ENCODE measurements at places on chromosomes 3 and 15.

- peak; percentile 48 for DNase-seq
Observed at GRCh38 chr15:52527911-52528563, 643 bp downstream of the MYO5A start.

DNA sequence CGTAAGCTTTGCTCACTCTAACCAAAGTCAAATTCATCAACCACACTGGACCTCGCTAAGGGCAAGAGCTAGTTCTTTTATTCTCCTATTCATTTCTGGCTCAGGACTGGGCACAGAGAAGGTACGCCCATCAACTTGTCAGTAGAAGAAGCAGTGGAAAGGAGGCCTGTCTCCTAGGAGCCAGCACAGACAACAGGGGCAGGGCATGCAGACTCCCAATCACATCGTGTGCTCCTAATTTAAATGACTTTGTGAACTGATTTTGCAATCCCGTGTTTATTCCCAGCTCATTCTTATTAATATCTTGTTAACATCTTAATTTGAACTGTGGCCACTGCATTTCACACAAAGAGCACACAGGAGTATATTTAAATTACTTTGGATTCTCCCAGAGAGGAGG is 161.1 kb upstream of the BCL6 start:
- DNase-seq, result no peak

- DNase-seq, result no peak
Observed at GRCh38 chr3:121989943-121990342, 32.1 kb downstream of the ILDR1 start.

DNA sequence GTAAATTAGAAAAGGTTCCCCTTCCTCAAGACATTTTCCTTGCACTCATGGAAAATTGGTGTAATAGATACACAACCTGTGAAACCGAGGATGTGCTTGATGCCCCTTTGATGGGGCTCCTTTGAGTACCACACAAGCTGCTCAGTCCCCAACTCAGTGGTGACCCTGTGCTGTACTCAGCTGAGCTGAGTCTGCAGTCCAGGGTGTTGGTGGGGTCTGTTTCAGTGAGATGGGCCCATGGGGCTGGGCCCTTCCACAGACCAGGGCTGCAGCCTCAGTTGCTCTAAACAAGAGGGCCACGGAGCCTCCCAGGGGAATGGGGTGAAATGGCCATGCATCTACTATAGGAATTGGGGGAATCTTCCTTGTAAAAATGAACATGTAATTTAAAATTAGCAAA is 39.3 kb downstream of the KY start:
- DNase-seq, result no peak

- no peak for DNase-seq
Observed at GRCh38 chr3:185613016-185613415, 26.9 kb downstream of the SENP2 start.

DNA sequence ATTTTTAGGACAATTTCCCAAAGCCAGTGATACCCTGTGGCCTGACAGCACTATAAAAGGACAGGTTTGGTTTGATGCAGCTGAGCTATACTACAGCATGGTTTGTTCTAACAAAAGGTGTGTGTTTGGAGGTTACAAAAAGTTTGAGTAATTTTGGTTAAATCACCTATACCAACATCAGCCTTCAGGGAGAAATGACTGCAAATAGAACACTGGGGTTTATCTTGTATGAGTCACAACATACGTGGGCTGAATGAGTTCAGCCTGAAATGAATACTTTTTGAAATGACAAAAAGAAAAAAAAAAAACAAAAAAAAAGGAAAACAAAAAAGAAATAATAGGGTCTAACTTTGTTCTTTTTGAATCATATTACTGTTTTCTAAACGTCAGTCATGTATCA is 345.7 kb downstream of the CNTN3 start:
- no peak for DNase-seq

- DNase-seq, result no peak
Observed at GRCh38 chr3:44076221-44076829, 165.4 kb upstream of the TOPAZ1 start.

GRCh38 chr15:59966262-59966661 is 37.8 kb upstream of the FOXB1 start:
- no peak for DNase-seq

DNA sequence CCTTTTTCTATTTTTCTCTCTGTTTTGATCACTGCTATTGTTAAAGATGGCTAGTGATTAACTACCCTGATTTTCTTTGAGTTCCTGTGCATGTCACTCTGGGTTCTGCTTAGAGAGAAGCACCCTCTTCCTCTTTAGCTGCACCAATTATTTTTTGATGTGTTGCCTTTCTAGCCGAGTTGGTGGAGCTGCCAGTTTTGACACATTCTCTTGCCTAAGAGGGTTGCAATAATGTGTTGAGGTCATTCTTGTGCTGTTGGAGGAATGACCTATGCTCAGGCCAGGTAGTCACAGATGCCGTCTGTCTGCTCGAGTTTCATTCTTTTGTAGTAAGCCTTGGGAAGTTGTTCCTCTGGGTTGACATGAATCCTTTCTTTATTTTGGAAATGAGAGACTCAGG is 84.6 kb upstream of the DPH6 start:
- DNase-seq, result no peak

- no peak for DNase-seq
Observed at GRCh38 chr15:48419896-48420295, 88.7 kb downstream of the DUT start.

GRCh38 chr3:122080207-122080587 is 25.0 kb downstream of the CD86 start:
- no peak for DNase-seq

- peak; percentile 10 for DNase-seq
Observed at GRCh38 chr3:54951405-54951804, 23.5 kb upstream of the LRTM1 start.

DNA sequence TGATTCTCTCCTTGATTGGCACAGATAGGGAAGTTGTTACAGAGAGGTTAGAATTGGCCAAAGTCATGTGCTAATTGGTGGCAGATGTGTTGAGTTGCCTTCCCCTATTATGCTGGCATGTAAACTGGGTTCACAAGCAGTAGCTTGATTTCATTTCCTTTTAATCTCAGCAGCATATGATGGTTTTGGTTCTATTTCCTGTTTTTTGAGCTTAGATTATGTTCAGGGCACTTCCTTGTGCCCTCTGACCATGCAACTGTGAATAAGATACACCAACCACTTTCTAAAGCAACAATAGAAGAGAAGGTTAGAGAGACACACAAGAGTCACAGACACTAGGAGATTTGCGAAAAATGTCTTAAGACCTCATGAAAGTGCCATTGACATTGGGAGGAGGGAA is 16.5 kb downstream of the HPS3 start:
- no peak for DNase-seq

GRCh38 chr15:64877435-64877834 is 34.3 kb upstream of the ANKDD1A start:
- no peak for DNase-seq

DNA sequence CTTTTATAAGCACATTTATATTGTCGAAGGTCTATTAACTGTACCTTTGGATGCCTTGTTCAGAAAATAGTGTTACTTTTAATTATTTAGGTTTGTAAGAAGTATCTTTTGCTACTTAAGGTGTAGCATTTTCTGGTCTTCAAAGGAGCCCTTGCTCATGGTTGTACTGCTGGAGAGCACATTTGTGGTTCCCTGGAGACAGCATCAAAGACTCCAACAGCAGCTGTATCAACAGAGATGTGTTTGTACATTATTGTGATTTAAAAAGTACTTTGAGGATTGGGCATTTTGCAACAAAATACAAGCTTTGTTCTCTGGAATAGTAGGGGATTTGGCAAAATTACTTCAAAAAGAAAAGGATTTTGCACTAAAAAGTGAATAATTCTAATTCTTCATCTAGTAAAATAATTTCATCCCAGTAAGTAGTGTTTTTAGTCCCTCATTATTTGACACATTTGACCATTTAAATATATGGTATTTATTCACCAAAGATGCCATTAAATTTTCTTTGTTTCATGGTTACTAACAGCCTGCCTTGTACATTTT is 16.5 kb downstream of the TBC1D23 start:
- no peak for DNase-seq

DNA sequence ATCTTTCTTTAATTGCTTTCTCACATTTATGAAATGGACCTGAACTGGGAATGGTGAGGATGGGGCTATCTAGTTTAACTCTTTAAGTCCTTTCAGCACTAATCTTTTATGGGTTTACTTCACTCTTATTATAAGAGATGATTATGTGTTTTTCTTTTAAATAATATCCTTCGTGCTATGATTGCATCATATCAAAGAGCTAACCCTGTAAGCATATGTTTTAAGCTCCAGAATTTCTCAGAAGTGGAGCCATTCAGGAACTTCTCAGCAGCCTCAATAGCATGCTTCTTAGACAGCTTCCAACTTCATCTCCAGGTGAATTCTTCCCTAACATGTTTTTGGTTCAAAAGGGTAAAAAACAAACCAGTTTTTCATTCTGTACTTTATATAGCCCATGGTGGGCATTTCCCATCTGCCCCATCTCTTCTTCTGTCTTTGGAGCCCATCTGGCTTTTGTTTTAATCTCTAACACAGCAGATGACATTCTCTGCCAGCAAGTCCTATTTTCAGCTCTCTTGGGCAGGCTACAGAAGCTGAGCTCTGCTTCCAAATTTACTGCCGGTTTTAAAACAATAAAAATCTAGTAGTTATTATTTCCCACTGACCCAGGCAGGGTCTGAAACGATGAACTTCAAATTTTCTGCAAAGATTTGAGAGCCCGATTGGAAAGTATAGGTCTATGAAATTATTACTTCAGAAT is 26.8 kb upstream of the IL1RAP start:
- DNase-seq, result no peak

DNA sequence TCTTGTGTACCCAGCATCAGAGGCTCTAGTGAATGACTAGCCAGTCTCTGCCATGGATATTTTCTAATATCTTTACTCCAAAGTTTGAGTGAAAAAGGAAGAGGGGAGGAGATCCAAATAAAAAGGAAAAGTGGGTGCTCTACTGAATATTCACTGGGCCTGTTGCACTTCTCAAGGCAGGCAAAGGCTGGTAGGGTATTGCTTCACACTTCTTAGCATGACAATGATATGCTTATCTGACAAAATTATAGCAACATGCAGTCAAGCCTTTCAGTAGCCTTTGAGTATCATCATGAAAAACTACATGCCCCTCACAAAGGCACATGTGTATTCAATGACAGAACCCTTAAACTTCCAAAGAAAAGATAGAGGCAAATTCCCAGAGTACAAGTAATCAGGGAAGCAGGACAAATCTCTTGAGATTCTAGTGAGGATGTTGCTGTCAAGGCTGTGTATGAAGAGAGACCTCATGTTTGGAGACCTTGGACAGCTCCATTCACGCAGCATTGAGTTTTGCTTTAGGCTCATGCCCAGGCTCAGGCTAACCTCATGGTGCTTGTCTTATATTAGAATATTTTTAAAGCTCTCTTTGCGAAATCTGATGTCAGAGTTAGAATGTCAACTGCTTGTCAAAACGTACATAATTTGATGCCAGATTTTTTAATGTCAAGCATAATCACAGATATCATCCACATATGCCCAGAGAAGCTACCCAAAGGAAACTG is 506.9 kb downstream of the OCA2 start:
- DNase-seq, result no peak

DNA sequence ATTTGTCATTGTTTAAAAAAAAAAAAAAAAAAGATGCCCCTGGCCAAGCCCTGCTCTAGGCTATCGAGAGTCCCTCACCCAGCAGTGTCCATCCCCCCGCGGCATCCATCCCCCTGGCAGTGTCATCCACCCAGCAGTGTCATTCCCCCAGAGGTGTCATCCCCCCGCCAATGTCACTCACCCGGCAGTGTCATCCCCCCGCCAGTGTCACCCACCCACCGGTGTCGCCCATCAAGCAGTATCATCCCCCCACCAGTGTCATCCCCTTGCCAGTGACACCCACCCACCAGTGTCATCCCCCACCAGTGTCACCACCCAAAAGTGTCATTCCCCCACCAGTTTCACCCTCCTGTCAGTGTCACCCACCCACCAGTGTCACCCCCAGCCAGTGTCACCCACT is 99.3 kb upstream of the PRR20G start:
- DNase-seq, result no peak

- DNase-seq, result no peak
Observed at GRCh38 chr3:106423321-106424225, 554.8 kb upstream of the CBLB start.

DNA sequence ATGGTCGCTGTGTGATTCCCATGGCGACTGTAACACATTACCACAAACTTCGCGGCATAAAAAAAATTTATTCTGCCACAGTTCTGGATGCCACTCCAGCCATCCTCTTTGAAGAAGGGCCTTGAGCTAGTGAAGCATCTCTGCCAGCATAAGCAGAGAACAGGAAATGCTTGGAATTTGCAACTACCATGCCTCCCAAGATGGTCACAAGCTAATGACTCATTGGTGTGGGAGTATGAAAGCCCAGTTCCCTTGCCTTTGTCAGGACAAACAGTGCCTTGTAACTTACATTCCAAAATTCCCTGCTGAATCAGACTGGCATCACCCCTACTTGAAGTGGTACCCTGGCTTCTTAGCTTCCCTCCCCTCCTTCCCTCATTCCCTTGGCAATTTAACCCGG is 129.7 kb downstream of the PROS1 start:
- no peak for DNase-seq

- no peak for DNase-seq
Observed at GRCh38 chr15:99335508-99335907, 84.2 kb downstream of the LRRC28 start.

DNA sequence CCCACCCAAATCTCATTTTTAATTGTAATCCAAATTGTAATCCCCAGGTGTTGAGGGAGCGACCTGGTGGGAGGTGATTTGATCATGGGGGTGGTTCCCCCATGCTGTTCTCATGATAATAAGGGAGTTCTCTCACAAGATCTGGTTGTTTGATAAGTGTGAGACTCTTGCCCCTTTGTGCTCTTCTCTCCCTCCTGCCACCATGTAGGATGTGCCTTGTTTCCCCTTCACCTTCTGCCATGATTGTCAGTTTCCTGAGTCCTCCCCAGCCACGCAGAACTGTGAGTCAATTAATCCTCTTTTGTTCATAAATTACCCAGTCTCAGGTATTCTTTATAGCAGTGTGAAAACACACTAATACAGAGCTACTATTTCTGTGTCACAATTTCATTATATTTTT is 88.7 kb downstream of the NCEH1 start:
- peak; percentile 39 for DNase-seq

- no peak for DNase-seq
Observed at GRCh38 chr3:16482194-16482769, 31.2 kb downstream of the RFTN1 start.

DNA sequence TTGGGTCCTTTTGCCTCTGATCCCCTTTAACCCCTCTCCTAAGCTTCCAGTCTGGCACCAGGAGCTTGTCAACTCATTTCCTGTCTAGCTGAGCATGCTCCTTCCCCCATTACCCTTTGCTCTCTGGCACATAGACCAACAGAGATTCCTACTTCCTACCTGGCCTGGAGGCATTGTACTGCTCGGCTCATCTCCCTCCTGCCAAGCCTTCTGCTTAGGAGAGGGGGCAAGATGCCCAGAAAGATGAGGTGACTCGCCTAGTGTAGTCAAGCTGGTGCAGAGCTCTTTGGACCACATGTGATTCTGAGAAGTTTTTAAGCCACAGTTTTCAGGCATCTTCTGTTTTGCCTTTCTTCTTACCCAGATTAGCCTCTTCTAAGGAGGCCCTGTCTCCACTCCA is 95.4 kb downstream of the ZNF621 start:
- no peak for DNase-seq
